ENCODE measurements at places on chromosomes 12 and 14.

DNA sequence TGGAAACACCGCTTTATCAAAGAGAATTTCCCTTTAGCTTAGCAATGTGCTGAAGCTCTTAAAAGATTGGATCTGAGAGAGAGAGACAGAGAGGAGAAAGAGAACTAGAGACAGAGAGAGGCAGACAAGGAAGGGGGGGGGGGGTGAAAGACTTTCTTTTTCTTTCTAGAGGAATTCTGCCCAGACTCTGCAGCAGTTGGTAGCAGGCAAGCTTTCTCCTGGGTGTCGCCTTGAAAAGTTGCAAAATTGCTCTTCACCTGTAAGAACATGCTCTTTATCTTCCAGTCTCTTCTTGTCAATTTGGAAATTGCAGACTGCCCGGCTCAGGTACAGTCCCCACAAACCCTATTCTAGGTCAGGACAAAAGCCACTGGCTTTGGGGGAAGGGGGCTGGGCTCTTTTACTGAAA lies 2.9 kb upstream of the OTX2 start:
- DNase-seq: no peak

GRCh38 chr12:28180786-28181185 lies 9.5 kb upstream of the CCDC91 start:
- DNase-seq: no peak

DNA sequence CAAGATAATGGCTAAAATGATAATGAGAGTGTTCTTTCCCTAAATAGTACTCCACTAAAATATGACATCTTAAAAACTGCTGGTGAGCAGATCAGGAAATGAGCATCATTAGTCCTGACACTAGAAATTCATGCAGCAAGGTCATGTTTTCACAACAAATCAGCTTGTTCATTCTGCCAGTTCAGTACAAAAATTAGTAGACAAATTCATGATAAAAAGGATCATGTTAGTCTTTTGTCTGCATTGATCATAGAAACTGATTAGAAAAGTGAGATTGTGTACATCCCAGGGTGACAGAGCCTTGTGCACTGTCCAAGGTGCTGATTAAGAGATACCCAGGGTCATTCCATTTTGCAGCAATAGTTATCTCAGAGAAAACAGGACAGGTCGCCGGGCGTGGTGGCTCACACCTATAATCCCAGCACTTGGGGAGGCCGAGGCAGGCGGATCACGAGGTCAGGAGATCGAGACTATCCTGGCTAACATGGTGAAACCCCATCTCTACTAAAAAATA lies 163.6 kb downstream of the RIMBP2 start:
- no peak for DNase-seq

- DNase-seq: no peak
Observed at GRCh38 chr14:105492971-105493871, 2.2 kb downstream of the TEDC1 start.

DNA sequence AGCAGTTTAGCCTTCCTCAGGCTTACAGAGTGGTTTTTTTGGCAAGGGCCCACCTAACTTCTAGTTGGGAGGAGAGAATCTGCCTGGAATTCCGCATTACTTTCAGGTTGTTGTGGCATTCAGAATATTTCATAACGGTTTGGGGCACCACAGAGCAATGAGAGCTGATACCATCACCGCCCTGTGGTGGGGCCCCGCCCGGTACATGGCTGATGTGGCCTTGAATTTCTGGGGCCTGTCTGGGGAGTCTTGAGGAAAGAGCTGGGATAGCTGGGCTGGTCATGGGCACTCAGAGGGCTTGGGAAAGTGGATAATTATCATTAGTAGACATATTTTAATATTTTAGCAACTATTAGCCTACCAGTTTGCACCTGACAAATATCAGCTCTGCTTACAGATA lies 4.2 kb downstream of the TESPA1 start:
- no peak for DNase-seq
